ENCODE measurements at places on chromosomes 11 and 22.

- DNase-seq, result no peak
These were observed 600.0 kb downstream of the BRD1 start for GRCh38 chr22:49227670-49228069.

GRCh38 chr11:63554877-63555223 is 8.3 kb downstream of the PLAAT2 start:
- no peak for DNase-seq

- DNase-seq, result no peak
These were observed 6.2 kb downstream of the SLC25A45 start for GRCh38 chr11:65376138-65376713.

GRCh38 chr11:61367406-61367805 is 5.2 kb downstream of the TMEM138 start:
- peak; percentile 95 for DNase-seq

DNA sequence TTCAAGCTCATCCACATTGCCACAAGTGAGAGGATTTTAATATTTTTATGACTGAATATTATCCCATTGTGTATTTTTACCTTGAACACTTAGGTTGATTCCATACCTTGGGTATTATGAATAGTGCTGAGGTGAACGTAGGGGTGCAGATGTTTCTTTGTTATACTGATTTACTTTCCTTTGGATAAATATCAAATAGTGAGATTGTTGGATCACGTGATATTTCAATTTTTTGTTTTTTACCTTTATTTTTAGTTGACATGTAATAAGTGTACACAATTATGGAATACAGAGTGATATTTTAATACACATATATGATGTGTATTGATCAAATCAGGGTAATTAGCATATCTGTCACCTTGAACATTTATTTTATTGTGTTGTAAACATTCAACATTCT is 8.1 kb downstream of the OR10W1 start:
- DNase-seq, result no peak

- no peak for DNase-seq
These were observed at the start of gene SPTBN2 for GRCh38 chr11:66728693-66729385. SPTBN2 (minus strand) TSS chr11:66729216; CDS start chr11:66721240, 7,976 bp downstream.

DNA sequence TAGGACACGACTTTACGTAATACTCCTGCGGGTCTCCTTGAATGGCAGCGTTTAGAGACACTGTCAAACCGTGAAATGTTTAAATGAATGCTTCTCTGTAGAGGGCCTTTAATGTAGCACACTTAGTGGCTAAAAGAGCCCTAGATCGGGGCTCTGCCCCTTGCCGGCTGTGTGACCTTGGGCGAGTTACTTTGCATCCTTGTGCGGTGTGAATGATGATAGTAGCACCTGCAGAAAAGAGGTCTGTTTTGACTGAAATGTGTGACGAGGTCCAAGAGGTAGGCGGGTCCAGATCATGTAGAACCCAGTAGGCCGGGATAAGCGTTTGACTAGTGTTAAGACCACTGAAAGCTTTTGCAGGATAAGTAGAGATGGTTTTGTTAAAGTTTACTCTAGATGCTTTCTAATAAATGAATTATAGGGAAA is 866 bp downstream of the MED17 start:
- DNase-seq, result no peak

- DNase-seq, result peak; percentile 67
These were observed 3.5 kb upstream of the LARGE1 start for GRCh38 chr22:33923660-33924246.

- DNase-seq, result no peak
These were observed 37.2 kb upstream of the TH start for GRCh38 chr11:2208691-2209369.

- no peak for DNase-seq
These were observed 26.9 kb upstream of the LDHA start for GRCh38 chr11:18367431-18367830.

DNA sequence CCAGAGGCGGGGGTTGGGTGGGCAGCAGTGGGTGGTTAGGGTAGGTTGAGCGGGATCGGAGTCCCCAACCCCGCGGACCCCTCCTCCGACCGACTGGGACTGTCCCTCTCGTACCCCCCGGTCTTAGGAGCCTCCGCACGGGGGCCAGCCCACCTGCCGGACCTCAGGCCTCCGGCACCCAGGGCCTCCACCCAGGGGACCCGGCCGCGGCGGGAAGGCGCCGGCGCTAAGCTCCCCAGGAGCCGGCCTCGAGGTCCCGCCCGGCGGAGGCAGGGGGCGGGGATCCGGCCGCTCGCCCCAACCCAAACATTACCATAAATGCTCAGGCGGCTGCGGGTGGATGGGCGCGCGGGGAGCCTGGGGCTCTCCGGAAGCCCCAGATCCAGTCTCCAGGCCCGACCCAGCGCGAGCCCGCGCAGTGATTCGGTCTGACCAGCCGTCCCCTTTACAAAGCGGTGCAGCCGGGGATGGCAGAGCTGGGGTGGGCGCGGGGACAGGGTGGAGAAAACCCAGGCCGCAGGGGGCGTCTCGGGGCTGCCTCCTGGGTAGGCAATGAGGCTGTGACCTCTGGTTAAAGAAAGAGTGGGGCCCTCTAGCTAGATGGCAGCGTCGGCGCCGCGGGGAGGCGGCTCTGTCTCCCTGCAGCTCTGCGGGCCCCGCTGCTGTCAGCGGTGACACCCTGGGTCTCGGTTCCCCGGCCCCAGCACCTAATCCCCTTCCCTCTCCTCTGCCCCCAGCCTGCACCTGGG is 4.0 kb upstream of the MCAM start:
- DNase-seq, result no peak

DNA sequence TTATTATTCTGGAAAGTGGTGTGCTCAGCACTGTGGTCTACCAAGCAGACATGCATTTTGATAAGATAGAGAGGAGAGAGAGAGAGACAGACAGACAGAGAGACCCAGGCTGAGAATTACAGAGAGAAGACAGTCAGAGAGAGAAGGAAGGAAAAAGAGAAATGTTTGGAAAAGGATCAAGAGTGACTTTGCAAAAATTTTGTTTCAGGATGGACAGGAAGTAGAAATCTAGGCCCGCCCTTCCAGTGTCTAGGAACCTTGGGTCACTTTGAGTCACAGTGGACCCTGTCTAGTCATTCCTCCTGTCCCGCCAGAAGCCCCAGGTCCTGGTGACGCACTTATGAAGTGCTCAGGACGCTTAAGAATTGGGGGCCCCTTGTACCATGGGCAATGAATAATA is 166.7 kb downstream of the ST3GAL4 start:
- DNase-seq, result no peak

DNA sequence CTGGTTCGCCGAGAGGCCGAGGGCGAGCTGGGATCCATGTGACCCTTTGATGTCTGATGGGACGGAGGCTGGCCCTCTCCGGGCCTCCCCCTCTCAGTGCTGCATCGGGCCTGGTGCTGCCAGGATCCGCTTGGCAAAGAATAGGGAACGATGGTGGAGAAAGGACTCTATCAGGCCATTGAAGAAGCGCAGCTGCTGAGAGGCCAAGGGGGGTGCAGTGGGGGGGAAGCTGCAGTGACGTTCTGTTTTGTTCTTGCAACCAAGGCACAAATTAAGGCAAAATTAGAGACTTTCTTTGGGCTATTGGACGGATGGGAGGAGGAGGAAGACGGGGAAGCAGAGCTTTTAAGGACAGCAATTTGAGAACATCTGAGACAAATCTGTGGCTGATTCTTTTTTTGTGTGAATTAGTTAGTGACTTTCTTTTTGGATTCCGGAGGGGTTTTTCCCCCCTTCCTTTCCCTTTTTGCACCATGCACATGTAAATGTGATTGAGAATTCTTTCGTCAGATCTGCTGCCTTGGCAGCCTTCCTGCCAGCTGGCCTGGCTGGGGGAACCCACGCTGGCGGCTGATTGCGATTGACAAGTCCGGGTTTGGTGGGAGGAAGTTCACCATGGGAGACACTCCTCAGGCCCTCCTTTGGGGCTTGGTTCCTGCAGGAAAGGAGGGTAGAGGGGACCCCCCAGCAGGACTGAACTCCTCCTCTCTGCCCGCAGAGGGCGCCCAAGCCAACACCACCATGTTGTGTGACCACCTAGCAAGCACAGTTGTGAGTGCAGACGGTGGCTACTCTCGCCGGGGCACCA is 214.6 kb downstream of the NTM start:
- peak; percentile 5 for DNase-seq

DNA sequence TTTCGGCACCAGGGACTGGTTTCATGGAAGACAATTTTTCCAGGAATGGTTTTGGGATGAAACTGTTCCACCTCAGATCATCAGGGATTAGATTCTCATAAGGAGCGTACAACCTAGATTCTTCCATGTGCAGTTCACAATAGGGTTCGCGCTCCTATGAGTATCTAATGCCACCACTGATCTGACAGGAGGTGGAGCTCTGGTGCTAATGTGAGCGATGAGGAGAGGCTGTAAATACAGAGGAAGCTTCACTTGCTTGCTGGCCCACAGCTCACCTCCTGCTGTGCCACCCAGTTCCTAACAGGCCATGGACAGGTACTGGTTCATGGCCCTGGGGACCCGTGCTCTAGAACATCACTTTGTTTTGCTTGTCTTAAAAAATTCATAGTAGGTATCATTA is 41.8 kb upstream of the AMPD3 start:
- DNase-seq, result peak; percentile 72

GRCh38 chr11:71331631-71332030 is 79.3 kb upstream of the SHANK2 start:
- no peak for DNase-seq

DNA sequence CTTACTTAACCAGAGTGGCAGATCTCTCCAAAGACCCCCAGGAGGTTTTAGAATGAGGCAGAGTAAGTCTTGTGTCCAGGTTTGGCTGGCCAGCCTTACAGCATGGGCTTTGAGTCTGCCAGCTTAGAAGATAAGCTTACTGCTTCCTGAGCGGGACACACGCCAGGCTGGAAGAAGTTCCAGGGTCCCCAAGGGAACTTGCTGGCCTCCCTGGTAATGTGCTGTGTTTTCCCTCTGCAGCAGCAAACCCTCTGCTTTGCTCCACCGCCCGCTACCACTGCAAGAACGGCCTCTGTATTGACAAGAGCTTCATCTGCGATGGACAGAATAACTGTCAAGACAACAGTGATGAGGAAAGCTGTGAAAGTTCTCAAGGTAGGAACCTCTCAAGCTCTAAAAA is 154.2 kb downstream of the LDLRAD3 start:
- DNase-seq, result peak; percentile 54

DNA sequence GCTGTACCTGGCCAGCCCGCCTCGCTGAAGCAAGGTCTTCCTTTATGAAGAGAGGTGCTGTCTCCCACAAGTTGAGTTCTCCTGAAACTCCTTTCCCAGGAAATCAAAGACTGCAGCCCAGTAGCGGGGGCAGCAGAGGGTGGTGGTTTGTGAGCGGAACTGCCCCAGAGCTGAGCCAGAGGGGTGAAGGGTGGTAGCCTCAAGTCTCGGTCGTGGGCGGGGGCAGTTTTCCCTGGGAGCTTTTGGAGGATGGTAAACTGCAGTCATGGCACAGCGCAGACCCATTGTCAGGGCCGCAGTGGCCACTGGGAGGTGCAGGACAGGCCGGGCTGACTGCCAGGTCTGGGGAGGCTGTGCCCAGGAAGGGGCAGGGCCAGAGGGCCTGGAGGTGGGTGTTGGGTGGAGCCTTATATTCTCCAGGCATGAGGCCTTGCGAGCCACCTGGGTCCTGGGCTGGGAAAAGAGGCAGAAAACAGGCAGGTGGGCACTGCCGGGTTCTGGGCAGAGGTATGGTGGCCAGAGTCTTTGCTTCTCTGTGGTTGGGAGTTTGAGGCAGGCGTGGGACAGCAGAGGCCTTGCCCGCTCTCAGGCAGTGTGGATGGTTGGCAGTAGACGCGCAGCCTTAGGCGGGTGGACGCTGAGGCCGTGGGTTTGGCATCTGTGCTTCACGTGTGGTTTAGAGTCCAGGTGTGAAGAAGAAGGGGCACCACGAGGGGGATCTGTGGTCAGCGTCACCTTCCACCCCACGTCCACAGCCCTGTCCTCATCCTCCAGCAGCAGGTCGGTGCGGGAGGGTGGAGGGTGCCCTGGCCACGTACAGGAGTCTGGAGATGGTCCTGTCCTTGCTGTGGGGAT is 1176.4 kb downstream of the BRD1 start:
- no peak for DNase-seq

DNA sequence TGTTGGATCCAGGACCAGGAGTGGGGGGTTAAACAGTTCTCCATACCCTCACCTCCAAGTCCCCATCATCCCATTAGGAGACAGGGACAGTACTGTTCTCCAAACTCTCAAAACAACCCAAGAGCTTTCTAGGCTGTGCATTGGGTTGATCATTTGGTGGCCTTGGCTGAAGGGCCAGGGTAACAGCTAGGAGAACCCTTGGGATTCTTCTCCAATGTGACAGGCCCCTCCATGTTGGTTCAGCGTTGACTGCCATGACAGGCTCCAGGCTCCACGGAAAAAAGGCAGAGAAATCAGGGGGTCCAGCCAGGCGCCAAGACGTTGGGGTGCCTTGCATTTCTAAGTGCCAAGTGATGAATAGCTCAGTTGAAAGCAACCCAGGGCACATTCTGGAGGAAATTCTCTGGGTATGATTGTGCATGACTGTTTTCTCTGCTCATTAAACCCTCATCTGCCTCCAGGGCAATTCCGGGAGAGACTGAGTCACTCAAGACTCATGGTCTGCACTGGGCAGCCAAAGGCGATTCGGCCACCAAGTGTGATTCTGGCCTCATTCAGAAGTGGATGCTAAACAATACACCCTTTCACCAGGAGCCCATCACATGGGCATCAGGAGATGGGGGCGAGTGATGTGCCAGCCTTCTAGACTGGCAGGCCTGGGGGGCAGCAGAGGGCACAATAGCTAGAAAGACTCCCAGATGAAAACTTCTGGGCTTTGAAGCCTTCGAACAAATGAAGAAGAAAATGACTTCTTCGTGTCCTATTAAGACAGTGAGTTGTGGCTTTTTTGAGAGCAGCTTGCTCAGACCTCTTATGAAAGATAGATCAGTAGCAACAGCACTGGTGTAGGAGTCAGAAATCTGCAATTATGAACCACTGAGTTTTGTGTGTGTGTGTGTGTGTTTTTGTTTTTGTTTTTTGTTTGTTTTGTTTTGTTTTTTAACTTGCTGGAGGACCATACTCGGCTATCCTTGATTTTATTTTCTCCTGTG is 27.7 kb downstream of the CD44 start:
- no peak for DNase-seq

DNA sequence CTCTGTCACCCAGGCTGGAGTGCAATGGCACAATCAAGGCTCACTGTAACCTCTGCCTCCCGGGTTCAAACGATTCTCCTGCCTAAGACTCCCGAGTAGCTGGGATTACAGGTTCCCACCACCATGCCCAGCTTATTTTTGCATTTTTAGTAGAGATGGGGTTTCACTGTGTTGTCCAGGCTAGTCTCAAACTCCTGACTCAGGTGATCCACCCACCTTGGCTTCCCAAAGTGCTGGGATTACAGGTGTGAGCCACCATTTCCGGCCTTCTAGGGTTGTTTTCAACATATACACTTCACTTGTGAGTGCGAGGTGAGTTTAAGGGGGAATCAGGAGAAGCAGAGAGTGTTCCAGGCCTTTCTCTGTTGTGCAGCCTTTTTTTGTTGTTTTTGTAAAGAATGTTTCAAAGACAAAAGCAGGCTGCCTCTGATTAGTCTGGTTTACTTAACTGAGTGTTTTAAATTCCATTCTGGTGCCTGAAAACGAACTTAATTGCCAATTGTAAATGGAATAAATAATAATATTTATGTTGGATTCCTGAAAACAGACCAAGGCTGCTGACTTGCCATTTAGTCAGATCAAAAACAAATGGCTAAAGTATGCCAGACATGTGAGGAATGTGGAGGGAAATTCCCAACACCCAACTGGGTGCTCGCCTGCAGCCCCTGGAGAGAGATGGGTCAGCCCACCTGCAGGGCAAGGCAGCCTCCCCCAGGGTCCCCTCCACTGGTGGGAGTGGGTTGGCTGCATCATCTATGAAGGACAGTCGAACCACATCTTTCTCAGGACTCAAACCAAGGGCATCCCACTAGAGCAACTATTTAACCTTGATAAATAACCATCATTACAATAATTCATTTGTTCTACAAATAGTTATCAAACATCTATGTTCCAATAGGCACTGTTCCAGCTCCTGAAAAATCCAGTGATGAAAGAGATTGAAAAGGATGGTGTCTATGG is 4.6 kb upstream of the RANGAP1 start:
- DNase-seq, result no peak
